Cortex of kidney (tissue), 1 donor: ENCODE measurements at places on chromosomes 6 and 20.

DNA sequence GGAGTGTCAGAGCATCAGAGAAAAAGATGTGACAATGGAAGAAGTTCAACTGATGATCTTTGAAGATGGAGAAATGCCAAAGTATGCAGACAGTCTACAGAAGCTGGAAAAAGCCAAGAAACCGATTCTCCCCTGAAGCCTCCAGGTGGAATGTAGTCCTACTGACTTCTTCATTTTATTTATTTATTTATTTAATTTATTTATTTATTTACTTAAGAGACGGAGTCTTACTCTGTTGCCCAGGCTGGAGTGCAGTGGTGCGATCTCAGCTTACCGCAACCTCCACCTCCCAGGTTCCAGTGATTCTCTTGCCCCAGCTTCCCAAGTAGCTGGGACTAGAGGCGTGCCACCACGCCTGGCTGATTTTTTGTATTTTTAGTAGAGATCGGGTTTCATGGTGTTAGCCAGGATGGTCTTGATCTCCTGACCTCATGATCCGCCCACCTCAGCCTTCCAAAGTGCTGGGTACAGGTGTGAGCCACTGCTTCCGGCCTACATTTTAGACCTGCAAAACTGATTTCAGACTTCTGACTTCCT is 2.2 kb upstream of the RPF2 start:
- no peak for DNase-seq

DNA sequence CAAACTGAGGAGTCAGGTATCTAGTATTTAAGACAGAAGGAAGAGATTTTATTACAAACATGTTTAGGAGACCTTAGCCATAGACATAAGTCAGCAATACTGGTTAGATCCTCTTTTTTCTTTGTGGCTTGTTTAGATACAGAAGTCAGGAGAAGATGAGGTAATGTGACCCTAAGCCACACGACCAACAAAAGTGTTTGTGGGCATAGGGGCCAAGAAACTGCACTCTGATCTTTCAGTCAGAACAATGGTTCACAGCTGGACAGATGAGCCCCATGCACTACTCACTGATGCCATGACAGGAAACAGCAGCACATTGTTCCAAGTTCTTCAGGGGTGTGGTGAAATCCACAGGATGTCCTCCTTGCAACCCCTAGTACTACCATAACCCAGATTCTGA is 238.5 kb upstream of the RAB32 start:
- no peak for DNase-seq

DNA sequence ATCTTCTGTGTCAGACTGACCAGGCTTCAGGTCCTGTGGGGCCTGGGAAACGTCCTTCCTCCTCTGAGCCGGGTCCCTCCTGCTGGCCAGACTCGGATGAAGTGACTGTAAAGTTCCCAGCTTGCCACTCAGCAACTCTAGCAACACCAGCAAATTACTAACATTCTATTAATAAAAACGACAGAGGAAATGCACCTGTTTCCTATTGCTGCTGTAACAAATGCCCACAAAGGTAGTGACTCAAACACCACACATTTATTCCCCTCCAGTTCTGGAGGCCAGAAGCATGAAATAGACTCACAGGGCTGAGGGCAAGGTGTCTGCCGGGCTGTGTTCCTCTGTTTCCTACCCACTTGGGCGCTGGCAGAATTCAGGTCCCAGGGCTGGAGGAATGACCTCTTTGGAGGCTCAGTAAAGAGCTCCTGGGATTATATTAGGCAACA is 48.8 kb downstream of the CTCFL start:
- DNase-seq, result no peak

DNA sequence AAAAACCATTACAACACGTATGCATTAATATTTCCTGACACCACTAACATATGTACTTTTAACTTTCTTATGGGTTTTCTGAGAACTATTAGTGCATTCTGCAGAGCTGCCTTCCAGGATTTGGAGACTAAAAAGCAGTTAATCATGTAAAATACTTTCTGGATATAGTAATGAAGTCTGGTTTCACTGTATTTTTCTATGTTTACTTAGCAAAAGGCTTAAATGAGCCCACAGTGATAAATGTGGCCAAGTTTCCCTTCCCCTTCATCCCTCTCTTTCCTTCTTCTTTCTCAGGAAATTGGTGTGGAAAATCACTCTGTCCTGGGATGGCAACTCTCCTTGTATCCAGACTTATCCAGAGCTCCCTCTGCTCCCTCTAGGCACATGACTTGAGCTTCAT is 29.7 kb upstream of the ENPP1 start:
- DNase-seq, result no peak

- no peak for DNase-seq
Observed at GRCh38 chr6:15505463-15505918, 157.3 kb downstream of the DTNBP1 start.

- no peak for DNase-seq
Observed at GRCh38 chr6:157690441-157691210, 132.4 kb upstream of the SNX9 start.

- no peak for DNase-seq
Observed at GRCh38 chr6:37109714-37110499, 60.0 kb upstream of the PIM1 start.

DNA sequence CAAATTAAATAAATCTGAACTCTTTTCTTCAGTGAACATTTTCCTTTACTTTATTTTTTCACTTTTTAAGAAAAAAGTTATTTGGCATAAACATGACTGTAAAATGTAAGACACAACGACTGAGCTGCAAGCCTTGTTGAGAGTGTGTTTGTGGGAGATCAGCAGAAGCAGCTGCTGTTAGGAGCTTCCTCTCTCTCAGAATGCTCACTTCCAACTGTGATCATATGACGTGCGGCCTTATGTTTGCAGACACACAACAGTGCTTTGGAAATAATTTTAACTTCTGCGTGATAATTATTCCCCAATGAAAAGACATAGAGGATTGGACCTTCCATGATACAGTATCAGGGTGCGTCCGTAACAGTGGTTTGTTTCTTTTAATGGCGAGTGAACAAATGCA is 104.0 kb downstream of the ARHGAP18 start:
- no peak for DNase-seq

DNA sequence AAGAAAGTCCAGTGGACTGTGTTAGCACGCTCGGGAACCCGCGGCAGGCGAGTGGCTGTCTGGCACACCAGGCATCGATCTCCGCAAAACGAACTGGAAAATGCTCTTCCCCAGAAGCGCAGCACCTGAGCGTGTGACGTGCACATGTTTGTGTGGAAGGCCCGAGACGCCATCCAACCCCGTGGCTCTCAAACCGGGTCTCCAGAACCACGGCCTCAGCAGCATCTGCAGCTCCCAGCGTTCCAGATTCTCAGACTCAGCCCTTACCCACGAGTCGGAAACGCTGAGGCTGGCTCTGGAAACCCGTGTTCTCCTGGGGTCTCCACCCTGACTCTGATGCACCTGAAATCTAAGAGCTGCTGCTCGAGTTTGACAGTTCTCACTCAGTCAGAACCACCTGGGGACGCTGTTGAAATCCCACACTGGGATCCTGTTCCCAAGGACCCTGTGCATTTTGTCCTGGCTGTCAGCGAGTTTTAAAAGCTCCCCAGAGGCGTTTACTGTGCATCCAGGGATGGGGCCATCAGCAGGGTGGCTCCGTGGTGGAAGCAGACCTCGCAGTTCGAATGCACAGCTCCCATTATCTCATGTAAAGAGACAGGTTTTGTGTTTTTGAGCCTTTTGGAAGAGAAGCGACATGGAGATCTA is 69.0 kb downstream of the DLL1 start:
- no peak for DNase-seq

DNA sequence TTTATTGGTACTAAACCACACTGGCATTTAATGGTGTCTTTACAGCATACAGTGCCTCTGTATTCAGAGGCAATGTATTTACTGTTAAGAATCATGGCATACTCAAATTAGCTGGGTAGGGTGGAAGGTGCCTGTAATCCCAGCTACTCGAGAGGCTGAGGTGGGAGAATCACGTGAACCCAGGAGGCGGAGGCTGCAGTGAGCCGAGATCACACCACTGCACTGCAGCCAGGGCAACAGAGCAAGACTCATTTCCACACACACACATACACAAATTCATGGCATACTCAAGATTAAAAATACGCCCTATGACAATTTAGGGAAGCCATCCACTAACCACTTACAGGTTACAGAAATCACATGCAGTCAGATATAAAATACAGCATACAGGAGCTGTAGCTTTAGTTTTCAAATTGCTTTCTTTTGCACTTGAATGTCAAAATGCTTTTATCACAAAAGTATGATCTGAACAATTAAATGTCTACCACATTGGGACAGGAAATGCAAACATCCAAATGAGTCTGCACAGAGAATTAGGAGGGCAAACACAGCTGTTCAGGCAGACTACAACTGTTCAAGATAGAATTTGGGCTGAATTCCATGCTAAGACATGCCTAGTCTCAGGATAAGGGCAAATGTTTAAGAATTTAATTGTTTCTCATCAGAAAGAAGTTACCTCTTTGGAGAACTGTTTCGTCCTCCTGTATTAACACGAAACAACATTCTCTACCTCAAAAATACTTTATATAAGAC is 36.4 kb downstream of the CSNK2A1 start:
- DNase-seq, result no peak

GRCh38 chr6:104860221-104860620 is 502 bp upstream of the HACE1 start:
- DNase-seq, result no peak

GRCh38 chr6:32637219-32637880 is at the start of gene HLA-DQA1:
Gene HLA-DQA1 (plus strand): TSS chr6:32637406. CDS start chr6:32637459, 53 bp downstream.
- no peak for DNase-seq

GRCh38 chr6:22848121-22848520 is 278.8 kb downstream of the HDGFL1 start:
- DNase-seq, result no peak

- no peak for DNase-seq
Observed at GRCh38 chr6:147509891-147510290, 1.4 kb downstream of the SAMD5 start.

GRCh38 chr6:136208783-136209182 is 41.3 kb downstream of the MTFR2 start:
- no peak for DNase-seq

DNA sequence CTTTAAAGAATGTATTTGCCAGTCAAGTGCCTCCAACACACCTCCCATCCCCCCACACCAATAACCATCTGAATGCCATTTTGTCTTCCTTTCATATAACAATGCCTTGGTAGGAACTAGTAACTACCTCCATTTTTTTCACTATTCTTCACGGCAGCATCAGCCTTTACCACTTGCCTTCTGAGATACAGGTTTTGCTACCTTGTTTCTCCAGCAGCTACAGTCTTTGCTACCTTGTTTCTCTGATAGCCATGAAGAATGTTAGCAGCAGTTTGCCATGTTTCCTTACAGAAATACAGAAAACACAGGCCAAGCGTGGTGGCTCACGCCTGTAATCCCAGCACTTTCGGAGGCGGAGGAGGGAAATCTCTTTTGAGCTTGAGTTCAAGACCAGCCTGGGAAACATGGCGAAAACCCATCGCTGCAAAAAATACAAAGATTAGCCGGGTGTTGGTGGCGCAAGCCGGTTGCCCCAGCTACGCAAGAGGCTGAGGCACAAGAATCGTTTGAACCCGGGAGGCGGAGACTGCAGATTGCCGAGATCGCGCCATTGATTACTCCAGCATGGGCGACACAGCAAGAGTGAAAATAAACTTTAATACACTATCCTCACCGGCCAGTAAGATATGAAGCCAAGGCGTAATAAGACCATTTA is 100.9 kb downstream of the HFE start:
- no peak for DNase-seq

DNA sequence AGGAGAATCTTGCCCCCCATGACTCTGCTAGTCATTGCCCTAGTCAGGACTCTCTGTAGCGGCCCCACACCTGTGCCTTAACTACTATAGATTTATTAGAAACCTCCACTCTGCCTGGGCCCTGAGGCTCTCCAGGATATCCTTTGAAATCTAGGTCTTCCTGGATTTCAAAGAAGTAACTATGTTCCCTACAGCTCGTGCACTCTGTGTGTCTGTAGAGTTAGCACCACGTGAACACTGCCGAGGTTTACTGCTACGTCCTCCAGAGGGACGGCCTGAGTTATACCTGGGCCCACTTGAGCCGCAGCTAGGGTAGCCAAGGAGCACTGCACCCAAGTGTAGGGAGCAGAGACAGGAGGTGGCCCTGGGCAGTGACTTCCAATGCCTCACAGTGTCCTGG is 19.8 kb downstream of the GLP1R start:
- DNase-seq, result no peak

DNA sequence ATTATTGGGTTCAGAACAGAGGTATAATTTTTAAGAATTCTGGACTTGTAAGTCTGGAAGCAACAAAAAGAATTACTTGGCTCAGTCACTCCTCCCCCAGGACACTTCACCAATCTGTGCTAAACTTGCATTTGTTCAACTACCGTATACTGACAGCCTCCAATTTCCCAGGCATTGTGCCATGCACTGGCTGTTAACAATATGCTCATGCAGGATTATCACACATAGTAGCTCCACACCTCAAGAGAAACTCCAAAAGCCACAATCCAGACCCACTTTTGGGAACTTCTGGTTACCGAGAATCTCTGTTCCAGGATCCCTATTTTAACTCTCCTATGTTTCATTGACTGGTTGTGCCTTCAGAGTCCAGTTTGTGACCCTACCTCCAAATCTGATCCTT is 7.7 kb downstream of the ADGRF1 start:
- DNase-seq, result no peak

DNA sequence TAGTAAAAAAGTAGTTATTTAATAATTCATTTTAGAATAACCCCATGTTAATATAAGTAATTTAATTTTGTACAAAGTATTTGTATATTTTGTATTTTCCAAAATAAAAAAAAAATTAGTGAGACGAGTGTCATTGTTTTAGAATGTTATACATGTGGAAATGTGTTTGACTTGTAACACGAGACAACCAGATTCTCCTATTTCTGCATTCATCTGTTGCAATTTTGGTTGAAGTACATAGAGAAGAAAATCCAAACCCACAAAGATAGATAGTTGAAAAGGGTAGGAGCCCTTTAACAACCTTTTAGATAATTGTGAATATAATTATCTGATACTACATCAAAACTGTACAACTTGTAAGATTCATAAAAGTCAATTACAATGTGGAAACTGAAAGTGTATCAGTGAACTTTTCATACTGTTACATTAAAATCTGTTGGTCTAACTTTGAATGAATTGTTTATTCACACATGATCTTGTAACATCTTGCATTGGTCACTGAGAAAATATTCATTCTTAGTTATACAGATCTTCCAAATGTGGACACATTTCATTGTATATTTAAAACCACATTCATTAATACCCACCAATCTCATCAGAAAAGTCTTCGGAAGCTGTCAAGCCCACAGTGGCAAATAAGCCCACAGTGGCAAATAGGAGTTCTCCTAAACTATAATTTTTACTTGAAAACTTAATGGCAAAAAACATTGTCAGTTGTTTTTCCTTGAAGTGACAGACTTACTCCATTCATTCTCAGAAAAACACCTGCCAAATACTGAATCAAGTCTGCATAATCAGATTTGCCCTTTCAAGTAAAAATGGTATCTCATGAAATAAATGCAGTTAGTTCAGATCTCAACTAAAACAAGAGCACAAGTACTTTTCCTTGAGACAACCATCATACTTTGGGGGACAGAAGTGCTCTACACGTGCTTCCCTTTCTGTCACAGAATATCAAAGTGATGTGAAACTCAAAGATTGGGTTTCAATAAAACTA is 52.8 kb downstream of the FKBP5 start:
- no peak for DNase-seq
